ENCODE measurements at places on chromosomes 3 and 15.

DNA sequence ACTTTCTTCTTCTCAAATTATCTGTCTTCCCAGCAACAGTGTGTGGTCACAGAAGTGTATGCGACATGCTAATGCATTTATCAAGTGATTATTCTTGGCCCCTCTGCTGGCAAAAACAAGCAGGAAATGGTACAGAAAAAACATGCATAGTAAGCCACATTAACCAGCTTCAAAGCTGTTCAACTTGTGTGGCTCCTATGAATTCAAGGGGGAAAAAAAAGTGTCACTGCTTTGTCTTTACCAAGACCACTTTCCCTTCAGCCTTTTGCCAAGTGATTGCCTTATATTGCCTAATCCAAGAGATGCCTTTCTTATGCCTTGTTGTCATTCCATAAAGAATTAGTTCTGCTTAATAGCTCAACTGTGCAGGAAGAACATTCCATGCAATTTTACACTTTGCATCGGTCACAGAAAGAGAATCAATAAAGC is 39.1 kb downstream of the PRTG start:
- no peak for DNase-seq

DNA sequence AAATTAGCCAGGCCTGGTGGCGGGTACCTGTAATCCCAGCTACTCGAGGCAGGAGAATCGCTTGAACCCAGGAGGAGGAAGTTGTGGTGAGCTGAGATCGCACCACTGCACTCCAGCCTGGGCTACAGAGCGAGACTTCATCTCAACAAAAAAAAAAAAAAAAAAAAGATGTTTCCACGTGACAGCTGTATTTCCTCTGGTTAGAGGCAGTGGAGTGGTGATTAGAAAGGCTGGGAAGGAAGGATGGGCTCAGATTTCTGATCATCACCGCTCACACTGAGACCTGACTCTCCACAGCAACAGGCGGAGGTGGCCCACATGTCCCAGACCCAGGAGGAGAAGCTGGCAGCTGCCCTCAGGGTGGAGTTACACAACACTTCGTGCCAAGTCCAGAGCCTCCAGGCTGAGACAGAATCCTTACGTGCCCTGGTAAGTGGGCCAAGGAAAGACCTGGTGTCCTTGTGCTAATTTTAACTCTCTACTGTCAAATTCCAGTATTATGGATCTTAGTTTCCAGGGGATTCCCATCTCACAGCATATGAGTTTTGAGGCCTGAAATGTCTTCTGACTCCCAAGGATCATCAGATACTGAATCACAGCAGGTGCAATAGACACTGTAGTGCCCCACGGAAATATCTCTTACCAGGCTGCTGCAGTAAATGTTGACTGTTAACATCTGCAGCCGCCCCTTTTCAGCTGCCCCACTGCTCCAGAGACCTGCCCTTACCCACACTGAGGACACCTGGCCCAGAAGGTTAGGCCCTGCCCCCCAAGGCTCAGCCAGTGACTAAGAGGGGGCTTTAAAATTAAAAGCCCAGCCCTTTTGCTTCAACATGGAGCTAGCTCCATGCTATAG is 66.9 kb downstream of the BFSP2 start:
- DNase-seq: no peak

- DNase-seq: no peak
Measured at GRCh38 chr3:72086743-72087087, 301.8 kb upstream of the PROK2 start.

GRCh38 chr3:133236901-133237300 is 163.0 kb upstream of the BFSP2 start:
- no peak for DNase-seq

GRCh38 chr15:90035095-90035839 is 34.1 kb downstream of the ZNF710 start:
- no peak for DNase-seq
